Left ventricle myocardium superior (tissue), 1 donor: ENCODE measurements at places on chromosomes 7 and 10. TPM values are rescaled to one million over a fixed set of nuclear protein-coding genes. Genes with fewer than 3 reads are reported as not detected.

- no peak for DNase-seq
Measured at GRCh38 chr7:117550625-117551024, 70.8 kb downstream of the CFTR start.

The CYP3A7 gene
- not detected for total RNA-seq

The HOXA10 gene
- total RNA-seq, result not detected

The PRSS37 gene
- total RNA-seq, result not detected

- no peak for DNase-seq
Measured at GRCh38 chr7:74481458-74482196, 27.9 kb downstream of the GTF2IRD1 start.

The ACTR3C gene
- 4.0 TPM for total RNA-seq

- DNase-seq, result no peak
Measured at GRCh38 chr10:27663621-27664020, 82.0 kb downstream of the MKX start.

- DNase-seq, result no peak
Measured at GRCh38 chr10:97780841-97781617, 9.2 kb upstream of the SFRP5 start.

GRCh38 chr10:103836861-103837260 is 18.5 kb downstream of the SH3PXD2A start:
- DNase-seq, result no peak

The GPR158 gene
- not detected for total RNA-seq

The MBL2 gene
- not detected for total RNA-seq

The ACTL6B gene
- total RNA-seq, result not detected

The SORCS1 gene
- 2.3 TPM for total RNA-seq

The ODAD2 gene
- 0.42 TPM for total RNA-seq

The PRF1 gene
- total RNA-seq, result 3.2 TPM

The CNPY1 gene
- not detected for total RNA-seq
